ENCODE measurements at places on chromosomes 5 and 9. TPM values are rescaled to one million over a fixed set of nuclear protein-coding genes. Genes with fewer than 3 reads are reported as not detected.

NDUFA8 gene
- polyA plus RNA-seq, result 107 TPM

PCDHA1 gene
- polyA plus RNA-seq, result 0.03 TPM

AFAP1L1 gene
- polyA plus RNA-seq, result 6.3 TPM

PPIP5K2 gene
- 13.8 TPM for polyA plus RNA-seq

ENG gene
- polyA plus RNA-seq, result 196 TPM

ZNG1A gene
- 33.9 TPM for polyA plus RNA-seq

CRHBP gene
- 0.94 TPM for polyA plus RNA-seq

IL3 gene
- polyA plus RNA-seq, result not detected

GAS1 gene
- 46.3 TPM for polyA plus RNA-seq

PRPF4 gene
- 14.4 TPM for polyA plus RNA-seq

PCDHA9 gene
- polyA plus RNA-seq, result 0.03 TPM

PAPPA gene
- 4.2 TPM for polyA plus RNA-seq

FBP1 gene
- 48.6 TPM for polyA plus RNA-seq

GPRIN1 gene
- polyA plus RNA-seq, result 0.42 TPM

ZNF79 gene
- 6.7 TPM for polyA plus RNA-seq

SLC23A1 gene
- polyA plus RNA-seq, result not detected

STPG3 gene
- not detected for polyA plus RNA-seq

DDX4 gene
- not detected for polyA plus RNA-seq

MYOT gene
- polyA plus RNA-seq, result 7.7 TPM

FRRS1L gene
- polyA plus RNA-seq, result 0.44 TPM

GGTA1 gene
- 5.1 TPM for polyA plus RNA-seq

WNT8A gene
- polyA plus RNA-seq, result not detected

RGS14 gene
- 16.4 TPM for polyA plus RNA-seq

FOXI1 gene
- not detected for polyA plus RNA-seq

LOX gene
- polyA plus RNA-seq, result 15.0 TPM

FLT4 gene
- 8.4 TPM for polyA plus RNA-seq

IARS1 gene
- polyA plus RNA-seq, result 33.3 TPM

NR6A1 gene
- polyA plus RNA-seq, result 0.29 TPM

BTNL8 gene
- polyA plus RNA-seq, result 0.10 TPM

DMRT3 gene
- polyA plus RNA-seq, result 0.09 TPM

LCP2 gene
- polyA plus RNA-seq, result 8.5 TPM

Data from urinary bladder (tissue), 4 donors.